ENCODE measurements at places on chromosomes 7 and 10.
A peak's percentile ranks its signal among the peaks of the same experiment; 100 is the strongest.

DNA sequence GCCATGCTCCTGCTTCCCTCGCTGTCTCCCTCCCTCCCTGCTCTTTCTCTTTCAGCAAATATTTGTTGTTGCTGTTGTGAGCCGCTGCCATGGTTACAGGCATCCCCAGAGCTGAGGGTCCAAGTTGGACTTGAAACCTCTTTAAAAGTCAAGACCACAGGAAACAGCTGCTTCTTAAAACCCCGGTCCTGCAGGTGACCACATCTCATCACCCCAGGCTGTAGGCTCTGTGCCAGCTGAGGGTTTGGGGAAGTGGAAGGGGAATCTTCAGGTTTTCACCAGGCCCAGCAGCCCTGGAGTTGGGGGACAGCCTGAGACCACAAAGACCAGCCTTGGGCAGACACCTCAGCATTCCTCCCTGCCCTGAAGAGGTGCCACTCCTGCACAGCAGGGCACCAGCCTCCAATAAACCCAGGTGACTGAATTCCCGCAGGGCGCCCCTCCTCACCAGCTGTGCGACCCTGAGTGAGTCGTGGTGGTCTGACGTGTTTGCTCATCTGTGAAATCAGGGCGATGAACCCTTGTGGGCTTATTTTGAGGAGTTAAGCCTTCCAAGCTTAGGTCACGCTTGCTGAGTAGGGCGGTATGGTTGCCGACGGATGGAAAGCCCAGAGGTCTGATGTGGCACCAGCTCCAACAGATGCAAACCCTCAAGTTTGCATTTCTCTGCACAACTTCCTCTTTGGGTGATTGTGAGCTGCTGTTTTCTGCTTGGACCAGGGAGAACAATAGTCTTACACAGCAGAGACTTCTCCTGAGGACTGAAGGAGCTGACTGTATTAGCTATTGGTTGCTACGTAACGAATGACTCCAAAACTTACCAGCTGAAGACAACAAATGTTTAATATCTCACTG, 24.8 kb downstream of the NPTX2 start:
- peak; percentile 45 for DNase-seq

GRCh38 chr10:66924674-66925345, 1.0 kb upstream of the LRRTM3 start:
- no peak for DNase-seq

DNA sequence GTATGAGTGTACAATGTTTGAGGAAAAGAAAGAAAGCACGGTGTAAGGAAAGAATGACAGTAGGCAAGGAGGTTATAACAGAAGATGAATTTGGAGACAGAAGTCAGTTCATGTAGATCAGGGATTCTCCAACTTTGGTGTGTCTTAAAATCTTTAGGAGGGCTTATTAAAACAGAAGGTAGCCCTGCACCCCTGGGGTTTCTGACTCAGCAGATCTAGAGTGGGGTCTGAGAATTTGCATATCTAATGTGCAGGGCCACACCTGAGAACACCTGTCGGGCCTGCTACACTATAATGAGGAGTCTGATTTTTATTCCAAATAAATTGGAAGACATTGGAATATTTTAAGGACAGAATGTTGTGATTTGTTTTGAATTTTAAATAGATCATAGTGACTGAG, 120.6 kb downstream of the RNF133 start:
- DNase-seq = no peak

GRCh38 chr7:43117861-43118260, 5.4 kb downstream of the HECW1 start:
- no peak for DNase-seq

DNA sequence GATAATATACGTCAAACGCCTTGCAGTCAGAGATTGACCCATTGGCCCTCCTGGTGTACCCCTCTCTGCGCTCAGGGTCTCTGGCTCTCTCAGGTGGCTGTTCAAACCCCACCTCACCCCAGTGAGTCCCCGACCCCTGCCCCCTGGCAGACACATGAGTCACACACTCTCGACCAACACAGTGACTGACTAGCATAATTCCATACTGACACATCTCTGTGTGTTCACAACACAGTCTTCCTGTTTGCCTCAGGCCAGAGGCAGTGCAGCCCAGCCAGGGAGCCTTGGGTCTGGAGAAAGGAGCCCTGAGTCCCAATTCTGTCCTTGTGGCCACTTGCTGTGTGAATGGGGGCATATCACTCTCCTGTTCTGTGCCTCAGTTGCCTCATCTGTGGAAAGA, 40.1 kb downstream of the PALD1 start:
- no peak for DNase-seq

GRCh38 chr10:110843796-110844616, 27.7 kb upstream of the PDCD4 start:
- no peak for DNase-seq

- DNase-seq = no peak
Measured at GRCh38 chr7:70627461-70627860, 504.5 kb upstream of the GALNT17 start.

- DNase-seq = no peak
Measured at GRCh38 chr10:88960802-88961201, 8.2 kb upstream of the ACTA2 start.

DNA sequence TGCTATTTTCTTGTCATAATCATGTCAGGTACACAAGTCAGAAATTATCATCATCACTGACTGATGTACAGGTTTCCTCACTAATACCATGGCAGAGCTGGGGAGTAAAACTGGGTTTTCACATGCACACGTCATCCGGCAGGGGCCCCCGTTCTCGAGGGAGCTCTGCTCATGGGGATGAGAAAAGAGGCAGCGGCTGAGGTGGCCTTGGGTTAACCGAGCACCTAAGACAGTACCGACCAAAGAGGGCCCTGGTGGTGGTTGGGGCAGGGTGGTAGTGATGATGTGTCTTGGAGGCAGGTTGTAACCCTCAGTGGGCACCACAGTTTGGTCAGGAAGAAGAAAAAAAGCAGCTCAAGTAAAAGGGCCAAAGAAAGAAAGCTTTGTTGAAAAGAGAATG, 12.1 kb upstream of the TRPV6 start:
- DNase-seq = no peak

- DNase-seq = no peak
Measured at GRCh38 chr7:8481752-8482446, 48.5 kb downstream of the NXPH1 start.

DNA sequence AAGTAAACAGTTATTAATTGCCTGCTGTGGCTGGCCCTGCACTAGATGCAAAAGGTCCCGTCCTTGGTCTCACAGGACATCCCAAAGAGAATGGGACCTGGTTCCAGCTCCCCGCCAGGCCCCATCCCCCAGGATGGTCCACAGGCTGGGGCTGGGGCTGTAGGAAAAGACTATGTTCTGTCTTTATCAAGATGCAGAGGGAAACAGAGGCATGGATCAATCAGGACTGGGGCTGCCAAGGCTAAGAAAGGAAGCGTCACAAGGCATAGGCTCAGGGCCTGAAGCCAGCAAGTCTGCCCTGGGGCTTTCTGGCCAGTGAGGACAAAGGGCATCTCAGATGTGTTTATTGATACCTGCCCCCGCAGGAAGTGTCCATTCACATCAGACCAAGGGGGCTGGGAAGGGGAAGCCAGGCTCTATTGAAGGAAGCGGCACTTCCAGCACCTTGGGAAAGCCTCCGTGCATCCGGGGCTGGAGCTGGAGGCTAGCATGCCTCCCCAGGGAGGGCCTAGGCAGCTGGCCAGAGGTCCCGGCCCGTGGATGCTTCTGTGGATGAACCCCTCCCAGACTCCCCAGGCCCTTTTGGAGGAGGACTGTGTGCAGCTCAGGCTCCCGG, 5.8 kb downstream of the VSIR start:
- DNase-seq = no peak

- no peak for DNase-seq
Measured at GRCh38 chr10:22612318-22612717, 102.1 kb downstream of the PIP4K2A start.

DNA sequence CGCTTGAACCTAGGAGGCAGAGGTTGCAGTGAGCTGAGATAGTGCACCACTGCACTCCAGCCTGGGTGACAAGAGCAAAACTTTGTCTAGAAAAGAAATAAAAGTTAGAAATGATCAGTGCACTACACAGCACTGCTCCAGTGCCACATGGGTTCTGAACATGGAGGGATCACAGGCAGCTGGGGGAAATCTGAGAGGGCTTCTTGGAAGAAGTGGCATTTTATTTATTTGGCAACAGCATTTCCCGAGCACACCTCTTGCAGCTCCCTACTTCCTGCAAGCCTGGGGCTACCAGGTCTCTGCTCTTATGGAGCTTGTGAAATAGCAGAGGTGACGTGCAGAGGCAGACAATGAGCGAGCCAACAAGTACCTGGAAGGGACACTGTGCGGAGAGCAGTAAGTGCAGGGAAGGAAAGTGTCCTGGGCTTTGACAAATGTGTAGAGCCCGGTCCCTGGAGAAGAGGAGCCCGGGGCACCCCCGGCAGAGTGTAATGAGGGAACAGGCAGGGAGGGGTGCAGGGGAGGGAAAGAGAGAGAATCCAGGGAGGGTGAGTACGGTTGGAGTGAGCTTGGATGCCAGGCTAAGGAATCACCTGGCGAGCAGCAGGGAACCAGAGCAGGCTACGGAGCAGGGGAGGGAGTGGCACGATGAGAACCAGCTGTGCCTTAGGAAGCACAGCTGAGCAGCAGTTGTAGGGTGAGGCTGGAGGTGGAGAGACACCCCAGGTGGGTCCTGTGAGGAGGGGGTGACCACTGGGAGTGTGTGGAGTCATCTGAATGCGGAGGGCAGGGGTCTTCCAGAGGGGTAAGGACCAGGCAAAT, 104.6 kb upstream of the CTBP2 start:
- no peak for DNase-seq

GRCh38 chr7:117894037-117894436, 20.8 kb upstream of the CTTNBP2 start:
- DNase-seq = no peak

GRCh38 chr7:133861876-133862275, 265.3 kb upstream of the LRGUK start:
- DNase-seq = no peak

- no peak for DNase-seq
Measured at GRCh38 chr7:131100357-131101054, 227.2 kb upstream of the MKLN1 start.

DNA sequence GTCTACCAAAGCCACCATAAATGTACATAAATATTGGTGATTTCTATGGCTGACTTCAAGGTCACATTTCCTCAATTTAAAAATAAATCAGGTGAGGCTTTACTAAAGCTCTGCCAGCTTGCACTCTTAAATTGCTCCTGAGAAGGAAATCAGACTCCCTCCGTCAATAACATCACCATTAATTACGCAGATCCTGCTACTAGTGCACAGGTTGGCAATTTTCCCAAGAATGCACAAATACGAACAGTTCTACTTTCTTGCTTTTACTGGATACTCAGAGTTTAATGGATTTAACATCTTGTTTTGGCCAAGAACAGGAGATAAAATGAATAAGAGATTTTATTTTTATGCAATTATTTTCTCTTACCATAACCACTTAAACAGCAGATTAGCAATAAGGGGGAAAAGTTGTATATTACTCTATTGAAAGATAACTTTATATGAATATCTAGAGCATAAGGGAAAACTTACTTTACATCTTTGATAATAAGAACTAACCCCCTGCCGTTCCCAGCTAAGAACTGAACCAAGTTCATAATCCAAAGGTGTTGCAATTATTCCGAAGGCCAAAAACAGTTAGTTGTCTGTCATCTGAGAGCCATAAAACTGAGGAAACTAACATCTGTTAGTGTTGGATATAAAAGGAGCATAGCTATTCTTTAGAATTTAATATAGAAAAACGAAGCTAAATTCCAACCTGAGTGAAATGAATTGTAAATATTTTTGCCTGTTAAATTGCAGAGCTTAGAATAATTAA, 140.5 kb downstream of the TWIST1 start:
- no peak for DNase-seq

GRCh38 chr7:8149222-8149621, 112.7 kb downstream of the ICA1 start:
- DNase-seq = no peak

DNA sequence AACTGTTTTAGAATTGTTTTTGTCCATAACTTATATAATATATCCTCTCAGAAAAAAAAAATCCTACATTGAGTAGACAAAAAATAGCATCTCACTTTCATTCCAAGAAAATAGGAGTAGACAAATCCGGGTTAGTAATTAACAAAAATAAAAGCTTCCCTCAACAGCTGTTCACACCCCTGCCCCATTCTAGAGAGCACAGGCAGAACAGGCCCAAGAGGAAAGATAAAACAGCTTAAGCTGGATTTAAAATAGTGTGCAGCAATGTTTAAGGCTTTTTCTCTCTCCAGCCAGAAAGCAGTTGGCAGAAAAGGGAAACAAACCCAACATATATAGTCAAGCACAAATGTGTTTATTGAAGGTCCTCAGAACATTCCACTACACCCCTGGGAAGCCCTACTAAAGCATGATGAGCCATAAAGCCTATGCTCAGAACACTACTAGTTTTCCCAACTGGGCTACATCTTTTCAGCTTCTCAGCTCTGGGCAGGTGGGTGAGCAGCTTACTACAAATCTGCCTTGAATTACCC, 189.9 kb downstream of the MTERF1 start:
- no peak for DNase-seq

DNA sequence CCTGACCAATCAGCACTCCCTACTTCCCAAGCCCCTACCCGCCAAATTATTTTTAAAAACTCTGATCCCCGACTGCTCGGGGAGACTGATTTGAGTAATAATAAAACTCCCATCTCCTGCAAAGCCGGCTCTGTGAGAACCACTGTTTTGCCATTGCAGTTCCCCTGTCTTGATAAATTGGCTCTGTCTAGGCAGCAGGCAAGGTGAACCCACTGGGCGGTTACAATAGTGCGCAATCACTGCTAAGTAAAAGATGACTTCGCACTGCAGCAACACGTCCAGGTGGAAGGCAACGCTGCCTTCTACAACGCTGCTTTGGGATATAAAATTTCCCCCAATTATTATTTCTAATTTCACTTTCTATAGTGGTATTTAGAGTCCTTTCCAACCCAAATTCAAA, 8.9 kb downstream of the SLC37A3 start:
- no peak for DNase-seq

Measured in GM18507 (cell line).